ENCODE measurements at places on chromosomes 1 and 21. TPM values are rescaled to one million over a fixed set of nuclear protein-coding genes. Genes with fewer than 3 reads are reported as not detected.

Gene CR2
- 0.17 TPM for total RNA-seq

DNA sequence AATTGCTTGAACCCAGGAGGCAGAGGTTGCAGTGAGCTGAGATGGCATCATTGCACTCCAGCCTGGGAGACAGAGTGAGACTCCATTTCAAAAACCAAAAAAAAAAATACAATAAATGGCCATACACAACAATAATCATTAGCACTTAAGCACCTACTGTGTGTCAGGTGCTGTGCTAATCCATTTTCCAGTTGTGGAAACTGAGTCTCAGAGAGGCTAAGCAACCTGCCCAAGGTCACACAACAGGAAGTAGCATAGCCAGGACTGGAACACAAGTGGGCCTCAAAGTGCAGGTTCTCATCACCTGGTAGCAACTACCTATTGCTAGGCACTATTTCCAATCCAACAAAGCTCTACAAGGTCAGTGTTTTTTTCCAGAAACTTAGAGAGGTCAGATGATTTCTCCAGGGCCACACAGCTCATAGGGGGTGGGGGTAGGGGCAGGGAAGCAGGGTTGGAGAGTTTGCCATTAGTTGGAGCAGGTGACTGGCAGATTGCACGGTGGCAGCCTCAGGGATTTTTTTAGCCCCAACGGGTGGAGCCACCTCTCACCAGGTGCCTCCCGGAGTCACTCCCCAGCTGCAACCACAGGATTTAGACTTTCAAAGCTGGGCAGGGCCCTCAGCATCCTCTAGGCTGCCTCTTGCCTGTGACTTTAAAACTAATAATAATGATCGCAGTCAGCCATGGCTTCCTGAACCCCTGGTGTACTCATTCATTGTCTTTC is 52.5 kb upstream of the ID3 start:
- DNase-seq: no peak

DNA sequence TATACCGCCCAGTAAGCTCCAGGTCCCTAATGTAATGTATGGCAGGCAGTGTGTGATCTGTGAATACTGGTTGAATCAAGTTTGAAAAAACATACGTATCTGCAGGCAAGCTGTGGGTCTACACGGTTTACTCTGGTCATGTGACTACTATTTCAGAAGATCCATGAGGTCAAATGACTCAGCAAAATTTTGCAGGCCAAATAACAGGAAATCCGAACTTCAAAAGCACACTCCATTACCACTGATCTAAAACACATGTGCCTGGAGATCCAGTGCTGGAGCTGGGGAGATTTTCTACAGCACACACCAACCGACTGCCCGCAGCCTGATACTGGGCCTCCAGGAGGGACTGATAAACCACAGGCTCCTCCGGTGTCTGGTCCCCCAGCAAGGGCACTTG is 64.5 kb upstream of the SLC44A3 start:
- DNase-seq: no peak

DNA sequence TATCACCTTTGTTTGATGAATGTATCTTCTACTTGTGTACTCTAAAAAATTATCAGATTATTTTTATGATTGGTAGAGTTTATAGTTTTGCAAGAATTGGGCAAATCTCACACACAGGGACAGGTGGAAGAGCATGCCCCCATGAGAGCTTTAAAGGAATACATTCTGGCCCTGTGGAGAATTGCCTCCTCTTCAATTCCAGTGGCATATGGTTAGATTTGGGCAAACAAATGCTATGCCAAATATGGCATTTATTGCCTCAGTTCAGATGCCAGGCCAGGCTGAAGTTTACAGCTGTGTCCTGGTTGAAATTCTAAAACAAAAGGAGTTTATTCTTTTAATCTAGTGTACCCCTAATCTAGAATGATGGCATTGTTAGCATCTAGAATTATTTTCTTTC is 162.4 kb upstream of the CACYBP start:
- no peak for DNase-seq
